Nucleus accumbens (tissue), 56 donors: ENCODE measurements at places on chromosomes 6 and 20.

GRCh38 chr6:44593539-44593944 lies 206.0 kb downstream of the CDC5L start:
- DNase-seq, result no peak

DNA sequence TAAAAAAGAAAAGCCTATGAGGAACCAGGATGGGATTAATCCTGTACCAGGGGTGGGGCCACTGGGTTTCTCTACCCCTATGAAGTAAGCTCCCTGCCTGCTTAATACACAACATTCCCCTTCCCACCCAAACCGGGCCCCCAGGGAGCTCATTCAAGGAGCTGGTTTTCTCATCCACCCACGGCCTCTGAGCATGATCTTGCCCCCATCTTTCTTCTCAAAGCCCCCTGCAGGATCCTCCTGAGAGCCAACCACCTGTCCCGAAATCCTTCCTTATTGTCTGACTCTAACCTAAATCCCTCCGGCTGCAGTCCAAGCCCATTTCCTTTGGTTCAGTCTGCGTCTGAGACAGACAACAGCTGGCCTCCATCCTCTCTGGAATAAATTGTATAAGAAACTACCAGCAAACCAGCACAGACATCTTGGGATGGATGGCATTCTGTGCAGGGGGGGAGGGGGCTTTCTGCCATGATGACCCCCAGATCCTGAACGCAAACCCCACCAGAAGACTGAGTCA lies 21.0 kb downstream of the KCNK5 start:
- DNase-seq, result no peak

DNA sequence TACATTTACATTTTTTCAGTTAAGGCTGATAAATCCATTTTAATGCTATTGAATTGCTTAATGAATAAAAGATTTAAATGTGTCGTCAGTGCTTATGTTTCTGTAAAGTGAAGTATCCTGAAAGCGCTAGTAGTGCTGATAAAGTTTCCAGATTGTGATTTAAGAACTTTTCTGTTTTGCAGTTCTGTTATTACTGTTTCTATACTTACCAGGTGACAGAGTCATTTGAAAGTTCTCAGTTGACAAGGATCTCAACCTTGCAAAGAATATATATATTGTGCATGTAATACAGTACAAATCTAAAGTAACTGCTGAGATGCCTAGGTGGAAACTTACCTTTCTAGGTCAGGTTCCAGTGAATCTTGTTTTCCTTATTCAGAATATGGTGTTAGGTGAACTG lies 201.8 kb downstream of the ARID1B start:
- no peak for DNase-seq

- no peak for DNase-seq
These were observed 30.0 kb downstream of the MAP3K5 start for GRCh38 chr6:136762022-136762975.

GRCh38 chr6:73774311-73774774 lies 78.3 kb downstream of the CD109 start:
- no peak for DNase-seq

DNA sequence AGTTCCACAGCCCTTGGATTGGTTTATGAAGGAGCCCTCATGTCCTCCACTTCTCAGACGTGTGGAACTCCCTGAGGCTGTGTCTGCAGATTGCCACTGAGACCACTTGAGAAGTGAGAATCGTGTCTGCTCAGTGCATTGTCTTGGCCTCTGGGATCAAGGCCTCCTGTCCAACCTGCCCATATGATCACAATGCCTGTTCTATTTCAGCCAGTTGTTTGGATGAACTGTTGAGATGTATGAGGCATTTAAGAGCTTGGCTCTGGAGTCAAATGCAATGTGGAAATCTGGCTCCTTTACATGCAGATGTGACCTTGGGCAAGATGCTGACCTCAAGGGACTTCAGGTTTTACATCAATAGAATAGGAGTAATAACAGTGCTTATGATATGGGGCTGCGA lies 125.9 kb downstream of the SLC24A3 start:
- no peak for DNase-seq
